ENCODE measurements at places on chromosomes 2 and 18.

- no peaks in the 10 kb centered on the region for H3K27me3 ChIP-seq
- DNase-seq: no peak
- H3K4me1 ChIP-seq: peaks cover 8% of the 10 kb centered on the region
Observed at GRCh38 chr2:230946429-230947234, 21.6 kb upstream of the GPR55 start.

DNA sequence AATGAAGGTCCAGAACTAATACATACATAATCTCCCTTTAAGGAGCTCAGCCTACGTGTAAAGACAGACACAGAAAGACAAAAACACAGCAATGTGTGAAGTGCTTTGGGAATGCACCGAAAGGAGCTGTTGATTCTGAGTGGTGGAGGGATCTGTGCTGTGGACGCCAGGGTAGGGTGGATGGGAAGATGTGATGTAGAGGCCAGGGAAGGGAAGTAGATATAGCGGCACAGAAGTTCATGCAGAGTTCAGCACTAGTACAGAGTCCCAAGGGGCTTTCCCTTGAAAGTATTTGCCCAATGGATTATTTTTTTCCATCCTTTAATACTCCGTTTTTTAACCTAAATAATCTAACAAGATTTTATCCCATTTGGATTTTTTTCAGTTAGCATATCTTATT is 32.1 kb upstream of the DOCK10 start:
- H3K4me3 ChIP-seq: no peak overlapping the region
- H3K4me1 ChIP-seq: peaks cover 11% of the 10 kb centered on the region
- no peak overlapping the region for H3K27ac ChIP-seq
- no peaks in the 10 kb centered on the region for H3K27me3 ChIP-seq
- H3K36me3 ChIP-seq: no peaks in the 10 kb centered on the region
- DNase-seq: no peak

- H3K27ac ChIP-seq: no peak overlapping the region
- H3K27me3 ChIP-seq: no peaks in the 10 kb centered on the region
- DNase-seq: no peak
- no peaks in the 10 kb centered on the region for H3K4me1 ChIP-seq
- H3K36me3 ChIP-seq: no peaks in the 10 kb centered on the region
- no peak overlapping the region for H3K4me3 ChIP-seq
Observed at GRCh38 chr2:224646242-224646846, 61.2 kb upstream of the CUL3 start.

GRCh38 chr18:48542513-48543181 is 3.8 kb downstream of the CTIF start:
- peaks cover 13% of the 10 kb centered on the region for H3K4me1 ChIP-seq
- peaks cover 26% of the 10 kb centered on the region for H3K27me3 ChIP-seq
- no peak overlapping the region for H3K27ac ChIP-seq
- H3K36me3 ChIP-seq: no peaks in the 10 kb centered on the region
- H3K4me3 ChIP-seq: no peak overlapping the region

DNA sequence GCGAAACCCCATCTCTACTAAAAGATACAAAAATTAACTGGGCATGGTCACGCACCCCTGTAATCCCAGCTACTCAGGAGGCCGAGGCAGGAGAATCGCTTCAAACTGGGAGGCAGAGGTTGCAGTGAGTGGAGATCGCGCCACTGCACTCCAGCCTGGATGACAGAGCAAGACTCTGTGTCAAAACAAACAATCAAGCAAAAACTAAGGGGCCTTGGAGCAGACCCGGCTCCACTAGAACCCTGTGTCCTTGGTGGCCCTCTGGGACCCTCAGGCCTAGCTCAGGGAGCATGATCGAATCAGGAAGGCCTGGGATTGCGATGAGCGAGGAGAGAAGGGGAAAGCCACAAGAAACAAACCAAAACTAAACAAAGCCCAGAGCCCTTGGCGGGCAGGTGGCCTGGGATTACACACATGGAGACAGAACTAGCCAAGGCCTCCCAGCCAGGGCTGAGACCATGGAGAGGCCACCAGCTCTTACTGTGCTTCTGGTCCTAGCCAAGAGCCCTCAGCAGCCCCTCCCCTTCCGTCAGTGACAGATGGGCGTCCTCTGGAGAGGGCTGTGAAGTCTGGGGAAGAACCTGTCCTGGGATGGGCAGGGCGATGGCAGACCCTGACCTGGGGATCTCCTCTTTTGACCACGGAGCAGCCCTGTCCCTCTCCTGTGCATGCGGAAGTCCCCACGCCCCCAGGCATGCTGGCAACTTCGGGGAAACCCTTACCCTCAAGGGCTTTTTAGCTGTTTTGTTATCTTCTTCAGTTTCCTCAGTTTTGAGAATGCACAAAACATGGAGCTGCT is 27.4 kb upstream of the CATIP start:
- peak overlapping the region; percentile 84 for H3K27ac ChIP-seq

Measured in naive thymus-derived CD8-positive, alpha-beta T cell (primary cell).